ENCODE measurements at places on chromosomes 1 and 21.

DNA sequence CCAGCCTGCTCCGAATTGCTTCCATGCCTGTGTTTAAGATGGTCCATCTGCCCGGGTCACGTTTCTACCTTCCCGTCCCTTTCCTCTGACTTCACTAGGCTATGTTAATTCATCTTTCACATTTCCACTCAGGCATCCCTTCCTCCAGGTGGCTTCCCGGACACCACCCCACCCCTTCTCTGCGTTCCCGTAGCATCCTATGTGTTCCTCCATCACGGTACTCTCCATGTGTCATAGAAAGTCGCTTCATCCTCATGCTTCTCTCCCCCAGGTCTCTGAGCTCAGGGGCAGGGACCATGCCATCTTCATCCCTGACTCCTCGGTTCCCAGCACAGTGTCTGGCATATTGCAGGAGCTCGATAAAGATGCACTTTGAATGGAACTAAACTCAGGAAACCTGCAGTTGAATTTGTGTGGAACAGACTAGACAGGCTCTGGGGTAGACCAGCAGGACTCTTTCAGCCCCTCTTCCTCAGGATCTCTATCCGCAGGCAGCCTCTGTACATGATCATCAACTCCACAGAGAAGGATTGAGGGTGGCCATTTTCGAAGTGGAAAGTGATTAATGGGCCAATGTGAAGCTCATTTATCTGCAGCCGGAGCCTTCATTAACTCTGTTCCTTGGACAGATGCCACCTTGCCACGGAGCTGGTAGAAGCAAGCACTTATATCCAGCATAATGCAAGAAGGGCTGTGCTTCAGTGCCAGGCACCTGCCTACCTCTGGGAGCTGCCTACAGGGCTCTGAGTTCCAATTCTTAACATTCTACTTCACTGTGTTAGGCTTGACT is 9.1 kb downstream of the C1orf226 start:
- DNase-seq: no peak

- no peak for DNase-seq
Observed at GRCh38 chr1:224820341-224820740, 109.1 kb upstream of the DNAH14 start.

GRCh38 chr21:43902441-43902840 is 37.4 kb downstream of the AGPAT3 start:
- no peak for DNase-seq

GRCh38 chr1:77014073-77014788 is 147.0 kb downstream of the ST6GALNAC5 start:
- DNase-seq: no peak

GRCh38 chr1:235450433-235450832 is 53.8 kb downstream of the B3GALNT2 start:
- DNase-seq: no peak

Measured in activated CD4-positive, alpha-beta T cell treated with anti-CD3 and anti-CD28 coated beads, Interleukin-2, Interleukin-4, amounts not matched to agents 100 ng/mL and 50 ng/mL, durations not matched to agents 16 hours and 8 hours (primary cell).